Stimulated activated CD4-positive, alpha-beta T cell treated with anti-CD3 and anti-CD28 coated beads, Interleukin-4, amount 100 ng/mL, for 1 hour (primary cell): ENCODE measurements at places on chromosomes 16 and 17.

- DNase-seq, result peak; percentile 68
These were observed 1.1 kb upstream of the NXN start for GRCh38 chr17:980406-981291.

- no peak for DNase-seq
These were observed 385.8 kb upstream of the RBFOX1 start for GRCh38 chr16:6946802-6947201.

GRCh38 chr17:42284566-42284965 is 3.7 kb upstream of the STAT5A start:
- peak; percentile 1 for DNase-seq

- DNase-seq, result no peak
These were observed 44.7 kb downstream of the CDH1 start for GRCh38 chr16:68781784-68782183.

DNA sequence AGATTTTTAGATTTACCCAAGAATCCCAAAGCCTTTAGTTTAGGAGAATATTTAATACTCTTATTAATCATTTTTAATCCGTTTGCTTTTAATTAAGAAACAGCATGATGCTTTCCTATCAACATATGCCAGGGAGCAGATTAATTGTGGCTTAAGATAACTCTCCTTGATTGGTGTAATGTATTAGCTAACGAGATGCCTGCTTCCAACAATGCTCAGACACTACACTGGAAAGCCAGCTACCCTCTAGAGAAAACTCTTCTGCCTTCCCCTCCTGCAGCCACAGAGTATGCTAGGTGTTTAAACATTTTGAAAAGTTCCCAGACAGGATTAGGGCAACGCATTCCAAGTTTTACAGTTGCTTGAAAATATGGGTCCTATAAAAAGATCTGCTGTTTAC is 142.2 kb downstream of the AATF start:
- no peak for DNase-seq

- no peak for DNase-seq
These were observed 37.7 kb downstream of the CMTM4 start for GRCh38 chr16:66658860-66659190.
